CD4-positive, alpha-beta T cell treated with Interleukin-4 for 4 hours (primary cell): ENCODE measurements at places on chromosomes 13 and 19.
A peak's percentile ranks its signal among the peaks of the same experiment; 100 is the strongest.

DNA sequence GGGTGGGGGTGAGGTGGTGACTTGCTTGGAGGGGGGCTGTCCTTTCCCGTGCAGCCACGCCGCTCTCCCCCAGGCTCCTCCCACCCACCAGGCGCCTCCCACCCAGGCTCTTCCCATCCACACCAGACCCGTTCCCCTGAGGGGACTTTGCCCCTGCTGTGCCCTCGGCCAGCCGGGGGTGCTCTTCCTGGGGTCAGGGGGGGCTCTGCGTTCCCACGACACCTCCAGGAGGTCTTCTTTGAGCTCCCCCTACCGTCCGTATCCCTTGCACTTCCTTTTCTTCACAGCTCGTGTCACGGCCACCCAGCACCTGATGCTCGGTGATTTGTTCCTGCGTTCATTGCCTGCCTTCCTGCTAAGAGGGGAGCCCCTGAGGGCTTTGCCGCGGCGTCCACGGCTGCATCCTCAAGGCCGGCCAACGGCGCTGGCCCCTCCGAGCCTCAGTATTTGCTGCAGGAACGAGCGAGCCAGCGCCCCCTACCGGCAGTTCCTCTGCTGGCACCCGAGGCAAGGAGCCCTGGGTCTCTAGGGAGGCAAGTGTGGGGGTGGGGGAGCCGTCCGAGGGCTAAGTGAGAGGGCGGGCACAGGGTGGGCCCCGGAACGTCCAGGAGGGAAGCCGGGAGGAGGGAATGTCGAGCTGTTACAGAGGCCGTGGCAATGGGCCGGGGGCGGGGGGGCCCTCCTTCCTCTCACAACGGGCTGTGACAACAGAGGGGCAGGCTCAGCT is 11.8 kb downstream of the LRRC4B start:
- DNase-seq, result peak; percentile 38

- no peak for DNase-seq
These were observed 1586.0 kb upstream of the PRR20A start for GRCh38 chr13:55554741-55555140.

DNA sequence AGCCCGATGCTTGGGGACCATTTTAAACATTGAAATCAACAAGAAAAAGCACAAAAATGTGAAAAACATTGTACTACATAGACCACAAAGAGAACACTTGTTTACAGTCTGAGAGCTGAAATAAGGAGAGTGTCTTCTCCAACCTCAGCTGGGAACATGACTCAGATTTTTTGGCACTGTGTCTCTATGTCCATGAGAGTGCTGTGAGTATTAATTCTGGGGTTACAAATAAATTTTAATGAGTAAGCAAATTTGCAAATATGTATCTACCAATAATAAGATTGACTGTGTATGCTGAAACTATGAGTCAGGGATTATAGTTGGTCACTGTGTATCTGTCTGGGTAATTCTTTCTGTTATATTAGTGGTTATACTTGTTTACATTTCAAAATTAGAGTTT is 174.0 kb downstream of the DCT start:
- no peak for DNase-seq

DNA sequence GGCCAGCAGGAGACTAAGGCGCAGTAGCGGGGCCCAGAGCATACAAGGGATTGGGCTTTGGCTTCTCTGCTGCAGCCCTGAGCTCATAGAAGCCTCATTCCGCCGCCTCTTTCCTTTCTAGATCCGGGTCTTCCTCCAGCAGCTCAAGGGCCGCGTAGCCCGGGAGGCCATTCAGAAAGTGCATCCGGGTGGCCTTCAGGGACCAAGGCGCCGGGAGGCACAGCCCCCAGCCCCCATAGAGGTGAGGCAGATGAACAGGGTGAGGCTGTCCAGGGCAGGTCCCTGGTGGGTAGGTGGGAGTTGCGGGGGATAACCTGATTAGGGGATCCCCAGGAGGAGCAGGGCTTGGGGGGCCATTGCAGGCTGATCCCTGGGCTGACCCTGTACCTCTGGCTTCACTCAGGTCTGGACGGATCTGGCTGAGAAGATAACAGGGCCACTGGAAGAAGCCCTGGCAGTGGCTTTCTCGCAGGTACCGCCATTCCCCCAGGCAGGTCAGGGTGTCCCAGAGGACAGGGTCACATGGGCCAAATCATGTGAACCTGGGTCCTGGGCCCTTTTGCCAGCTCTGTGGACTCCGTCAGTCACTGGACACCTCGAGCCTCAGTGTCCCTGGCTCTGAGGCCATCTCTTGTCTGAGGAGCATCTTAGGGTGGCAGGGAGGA is 1.3 kb downstream of the SNAPC2 start:
- DNase-seq, result no peak

GRCh38 chr13:52743988-52744387 is 4.4 kb upstream of the CNMD start:
- no peak for DNase-seq

DNA sequence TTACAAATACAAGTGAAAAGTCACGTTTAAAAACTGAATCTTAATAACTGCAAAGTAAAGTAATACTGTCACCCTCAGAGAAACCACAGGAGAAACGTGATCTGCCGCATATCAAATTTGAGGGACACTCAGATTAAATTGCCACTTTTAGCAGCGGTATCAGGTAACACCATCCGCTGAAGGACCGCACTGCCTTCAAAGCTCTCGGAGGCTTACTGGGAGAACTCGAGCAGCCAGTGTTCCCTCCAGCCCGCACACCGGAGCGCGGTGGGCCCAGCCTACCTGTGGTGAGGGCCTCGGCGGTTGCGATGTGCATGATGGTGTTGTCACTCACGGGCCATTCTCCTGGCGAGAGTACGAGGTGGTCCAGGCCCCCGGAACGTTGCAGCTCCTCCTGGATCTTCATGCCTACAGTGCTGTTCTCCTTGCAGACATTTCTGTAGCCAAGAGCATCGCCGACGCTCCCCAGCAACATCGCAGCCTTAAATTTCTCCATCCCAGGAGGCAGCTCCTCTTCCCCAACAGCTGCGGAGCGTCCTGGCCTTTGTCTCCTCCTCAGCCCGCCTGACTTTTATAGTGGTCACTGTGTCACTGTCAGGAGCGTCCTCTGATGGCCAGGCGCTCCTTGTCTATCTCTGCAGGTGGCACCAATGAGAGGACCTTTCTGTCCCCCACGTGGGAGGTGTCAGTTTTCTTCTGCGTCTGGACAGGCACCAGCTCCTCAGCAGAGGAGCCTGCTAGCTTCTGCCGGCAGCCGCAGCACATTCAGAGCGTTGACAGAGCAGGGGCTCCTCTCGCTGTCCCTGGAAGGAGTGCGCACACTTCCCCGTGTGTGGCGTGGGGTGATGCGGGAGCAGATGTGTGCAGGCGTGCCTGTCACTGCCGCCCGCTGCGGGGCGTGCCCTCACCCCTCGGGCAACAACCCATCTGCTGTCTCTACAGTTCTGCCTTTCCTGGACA is at the start of gene ADPRHL1:
Gene ADPRHL1 (minus strand): TSS at position 547 of the 960 bp plus-strand sequence. CDS start 51 bp downstream, at position 496.
- DNase-seq, result no peak

DNA sequence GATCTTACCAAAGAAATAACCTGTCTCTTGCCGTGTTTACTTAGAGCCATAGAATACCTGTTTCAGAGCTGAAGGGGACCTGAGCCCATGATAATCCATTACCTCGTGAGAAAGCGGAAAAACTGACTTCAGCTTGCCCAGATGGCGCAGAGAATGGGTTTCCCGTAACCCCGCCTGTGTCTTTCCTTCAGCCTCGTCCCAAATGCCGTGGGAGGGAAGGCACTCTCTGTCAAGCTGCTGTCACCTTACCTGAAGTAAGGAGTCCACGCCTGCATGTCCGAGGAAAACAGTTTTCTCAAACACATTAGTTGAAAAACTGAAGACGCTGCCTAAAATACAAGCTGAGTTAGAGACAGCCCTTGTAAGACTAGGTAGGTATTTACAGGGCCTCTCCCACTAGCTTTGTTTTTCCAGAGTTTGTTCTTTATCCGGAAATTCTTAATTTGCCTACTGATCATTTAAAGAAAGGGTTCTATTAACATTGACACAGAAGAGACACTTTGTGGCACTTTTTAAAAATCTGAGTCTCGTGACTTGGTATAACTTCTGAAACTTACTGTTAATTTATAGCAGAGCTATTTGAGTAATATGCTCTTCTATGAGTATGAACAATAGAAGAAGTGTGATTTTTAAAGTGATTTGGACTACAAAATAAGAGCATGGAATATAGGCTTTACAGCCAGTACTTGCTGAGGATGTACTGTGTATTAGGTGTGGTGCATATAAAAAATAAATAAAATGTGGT is 1.3 kb upstream of the INTS6 start:
- no peak for DNase-seq

GRCh38 chr13:103466761-103467160 is 400.5 kb upstream of the SLC10A2 start:
- DNase-seq, result no peak

DNA sequence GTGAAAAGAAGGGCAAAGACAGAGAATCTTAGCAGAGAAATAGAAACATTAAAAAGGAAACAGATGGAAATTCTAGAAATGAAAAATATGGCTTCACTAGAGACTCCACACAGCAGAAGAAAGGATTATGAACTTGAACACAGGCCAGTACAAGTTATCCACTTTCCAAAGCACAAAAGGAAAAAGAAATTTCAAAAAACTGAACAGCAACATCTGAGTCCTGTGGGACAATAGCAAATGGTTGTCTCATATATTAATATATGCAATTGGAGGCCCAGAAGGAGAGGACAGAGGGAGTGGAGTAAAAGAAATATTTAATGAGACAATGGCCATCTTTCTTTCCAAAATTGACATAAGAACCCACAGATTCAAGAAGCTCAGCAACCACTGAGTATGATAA is 141.7 kb upstream of the GJB6 start:
- no peak for DNase-seq

GRCh38 chr19:4172861-4173473 is 9.4 kb downstream of the SIRT6 start:
- DNase-seq, result peak; percentile 33

GRCh38 chr13:42049454-42049813 is 986 bp downstream of the DGKH start:
- no peak for DNase-seq

DNA sequence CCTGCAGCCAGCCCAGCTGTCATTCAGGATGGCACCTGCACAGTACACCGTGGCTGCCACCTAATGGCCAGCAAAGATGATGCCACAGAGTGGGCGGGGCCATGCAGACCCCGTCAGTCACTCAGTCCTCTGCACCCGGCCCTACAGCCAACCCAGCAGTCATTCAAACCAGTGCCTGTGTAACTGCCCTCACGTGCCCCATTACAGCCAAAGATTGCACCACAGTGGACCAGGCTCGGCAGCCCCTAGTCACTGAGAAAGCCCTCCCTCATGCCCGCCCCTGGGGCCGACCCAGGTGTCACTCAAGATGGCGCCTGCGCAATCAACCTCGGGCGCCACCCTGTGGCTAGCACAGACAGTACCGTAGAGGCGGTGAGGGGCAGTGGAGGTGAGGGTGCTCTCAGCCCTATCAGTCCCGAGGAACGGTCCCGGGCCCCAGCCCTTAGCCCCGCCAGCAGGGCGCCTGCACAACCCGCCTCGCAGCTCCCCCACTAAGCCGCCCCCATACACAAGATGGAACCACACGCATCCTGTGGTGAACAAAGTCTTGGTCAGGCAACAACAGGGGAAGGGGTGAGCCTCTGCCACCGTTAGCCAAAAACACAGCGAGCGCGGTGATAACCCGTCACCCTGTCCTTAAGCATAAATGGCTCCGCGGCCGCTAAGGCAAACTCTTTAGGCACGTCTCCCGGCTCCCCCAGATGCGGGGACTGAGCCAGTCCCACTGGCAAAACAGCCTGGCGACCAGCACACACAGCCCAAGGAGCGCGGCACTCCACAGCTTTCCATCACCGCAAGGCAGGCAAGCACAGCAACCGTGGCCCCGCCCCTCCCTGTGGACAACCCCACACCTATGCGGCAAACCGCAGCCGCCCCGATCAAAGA is 2.3 kb downstream of the PEG3 start:
- no peak for DNase-seq

DNA sequence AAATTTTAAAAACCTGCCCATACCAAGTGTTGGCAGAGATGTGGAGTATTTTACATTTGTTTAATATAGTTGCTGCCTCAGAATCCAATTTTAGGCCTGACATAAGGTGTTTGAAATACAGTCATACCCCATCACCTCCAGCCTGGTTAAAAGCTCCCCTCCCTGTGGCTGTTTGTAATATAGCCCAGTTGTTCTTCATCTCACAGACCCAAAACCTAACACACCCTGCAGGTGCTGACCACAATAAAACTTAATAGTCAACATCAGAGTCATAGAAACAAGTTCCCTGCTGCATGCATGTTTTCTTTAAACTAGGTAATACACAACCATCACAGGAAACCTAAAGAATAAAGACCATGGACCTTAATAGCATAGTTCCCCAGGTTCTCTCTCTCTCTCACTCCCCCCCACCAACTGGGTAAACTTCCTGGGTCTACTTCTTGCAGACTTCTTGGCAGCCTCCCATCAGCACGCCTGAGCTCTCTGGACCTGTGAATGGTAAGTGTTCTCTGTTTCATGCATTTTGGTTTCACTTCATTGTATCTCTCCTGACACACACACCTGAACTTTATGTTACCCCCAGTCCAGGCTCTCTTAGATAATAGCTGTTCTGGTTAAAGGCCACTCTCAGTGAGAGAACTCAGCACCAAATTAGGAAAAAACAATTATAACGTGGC is 1369.9 kb downstream of the EFNB2 start:
- DNase-seq, result no peak

DNA sequence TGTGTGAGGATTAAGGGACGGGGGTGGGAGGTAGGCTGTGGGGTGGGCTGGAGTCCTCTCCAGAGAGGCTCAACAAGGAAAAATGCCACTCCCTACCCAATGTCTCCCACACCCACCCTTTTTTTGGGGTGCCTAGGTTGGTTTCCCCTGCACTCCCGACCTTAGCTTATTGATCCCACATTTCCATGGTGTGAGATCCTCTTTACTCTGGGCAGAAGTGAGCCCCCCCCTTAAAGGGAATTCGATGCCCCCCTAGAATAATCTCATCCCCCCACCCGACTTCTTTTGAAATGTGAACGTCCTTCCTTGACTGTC is 5.5 kb downstream of the FOSB start:
- no peak for DNase-seq
